Activated T-cell treated with anti-CD3 and anti-CD28 coated beads, Interleukin-2, amount 50 U/mL, for 72 hours (primary cell): ENCODE measurements at places on chromosomes 3 and 15. TPM values are rescaled to one million over a fixed set of nuclear protein-coding genes. Genes with fewer than 3 reads are reported as not detected.
A peak's percentile ranks its signal among the peaks of the same experiment; 100 is the strongest.

DNA sequence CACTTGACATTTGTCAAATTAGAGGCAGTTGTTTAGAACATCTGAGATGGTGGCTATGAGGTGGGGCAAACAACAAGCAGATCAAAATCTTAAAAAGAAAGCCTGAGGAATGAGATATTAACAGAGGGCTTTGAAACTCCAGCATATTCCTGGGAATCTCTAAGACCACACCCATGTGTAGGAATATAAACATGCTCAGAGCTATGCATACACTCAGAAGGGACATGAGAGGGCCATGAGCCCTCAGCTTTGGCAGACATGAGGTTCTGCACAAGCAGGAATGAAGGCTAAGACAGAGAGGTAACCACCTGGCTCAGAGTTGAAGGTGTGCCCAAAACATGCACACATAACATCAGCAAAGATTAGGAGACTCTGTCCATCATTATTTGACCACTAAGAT lies 37.9 kb downstream of the ATP10A start:
- no peak overlapping the region for H3K4me3 ChIP-seq
- peaks cover 49% of the 10 kb centered on the region for H3K4me1 ChIP-seq
- DNase-seq: no peak
- peaks cover 14% of the 10 kb centered on the region for H3K36me3 ChIP-seq
- no peaks in the 10 kb centered on the region for H3K27me3 ChIP-seq
- no peak overlapping the region for H3K27ac ChIP-seq

GRCh38 chr3:154799800-154800199 lies 280.3 kb upstream of the MME start:
- H3K27me3 ChIP-seq: no peaks in the 10 kb centered on the region
- no peak for DNase-seq
- H3K4me1 ChIP-seq: no peaks in the 10 kb centered on the region

SENP7 gene
- total RNA-seq: 26.9 TPM

- H3K27me3 ChIP-seq: no peaks in the 10 kb centered on the region
- H3K36me3 ChIP-seq: no peaks in the 10 kb centered on the region
- no peak overlapping the region for H3K4me3 ChIP-seq
- no peak for DNase-seq
- no peaks in the 10 kb centered on the region for H3K4me1 ChIP-seq
- no peak overlapping the region for H3K27ac ChIP-seq
Observed at GRCh38 chr3:178186666-178187065, 349.6 kb upstream of the KCNMB2 start.

DNA sequence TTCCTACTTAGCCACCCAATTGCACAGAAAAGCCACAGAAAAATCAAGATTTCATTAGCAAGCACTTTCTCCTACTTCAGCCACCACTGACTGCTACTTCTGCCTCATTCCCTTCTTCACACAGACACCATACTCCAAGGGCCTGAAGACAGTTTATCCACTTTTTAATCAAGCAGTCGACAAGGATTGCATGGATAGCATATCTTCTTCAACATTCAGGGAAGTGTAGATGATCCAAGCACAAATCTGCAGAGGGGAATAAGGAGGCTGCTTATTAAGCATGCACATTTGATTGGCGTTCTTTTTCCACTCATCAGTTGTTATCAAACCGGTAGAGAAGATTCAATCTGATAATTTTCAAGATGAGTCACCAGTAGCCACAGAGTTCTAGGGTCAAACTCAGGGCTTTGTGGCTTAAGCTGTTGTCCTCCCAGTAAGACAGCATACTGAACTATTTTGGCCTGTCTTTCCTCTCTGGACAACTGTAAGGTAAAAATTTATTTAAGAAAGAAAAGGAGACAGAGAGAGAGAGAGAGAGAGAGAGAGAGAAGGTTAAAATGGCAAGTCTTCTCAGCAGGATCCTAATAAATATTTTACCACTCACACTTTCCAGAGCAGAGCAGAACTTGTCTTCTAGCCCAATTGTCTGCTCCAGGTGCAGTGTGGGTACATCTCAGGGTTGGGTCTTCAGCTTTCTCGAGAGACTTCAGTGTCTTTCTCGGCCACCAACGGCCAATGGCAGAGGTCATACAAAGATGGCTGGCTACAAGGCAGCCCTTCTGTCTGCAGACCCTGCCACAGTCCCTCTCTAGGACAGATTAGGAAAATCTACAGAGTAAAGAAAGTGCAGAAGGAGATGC lies 80.6 kb upstream of the BHLHE40 start:
- H3K36me3 ChIP-seq: peaks cover 2% of the 10 kb centered on the region
- H3K27me3 ChIP-seq: no peaks in the 10 kb centered on the region
- no peak for DNase-seq
- H3K4me1 ChIP-seq: peaks cover 65% of the 10 kb centered on the region

DNA sequence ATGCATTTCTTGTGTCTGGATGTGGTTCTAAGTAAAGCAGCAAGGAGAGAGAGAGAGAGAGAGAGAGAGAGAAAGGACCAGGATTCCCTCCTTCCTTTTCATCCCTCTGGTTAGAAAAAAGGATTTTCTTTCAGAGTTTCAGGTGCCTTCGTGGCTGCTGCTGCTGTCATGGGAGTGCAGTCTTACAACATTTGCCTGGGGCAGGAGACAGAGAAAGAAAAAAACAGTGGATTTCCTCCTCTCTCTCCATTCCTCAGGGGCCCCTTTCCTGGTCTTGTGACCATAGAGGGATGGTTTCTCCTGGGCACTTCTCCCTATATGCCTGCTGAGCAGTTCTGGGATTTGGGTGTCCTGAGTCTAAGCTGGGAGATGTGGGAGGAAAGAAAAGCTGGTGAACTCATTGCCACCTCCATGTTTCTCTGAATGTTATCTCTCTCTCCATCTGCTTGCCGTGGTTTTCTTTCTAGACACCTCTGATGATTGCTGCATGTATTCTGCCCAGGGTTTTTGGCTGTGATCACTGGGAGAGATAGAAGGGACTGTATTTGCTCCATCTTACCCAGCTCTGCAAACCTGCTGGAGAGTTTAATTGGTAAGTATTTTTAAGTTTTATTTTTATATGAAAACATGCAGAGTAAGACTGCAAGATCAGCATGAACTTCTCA lies 142.4 kb upstream of the RGMA start:
- no peak overlapping the region for H3K27ac ChIP-seq
- H3K27me3 ChIP-seq: peaks cover 29% of the 10 kb centered on the region
- H3K4me3 ChIP-seq: no peak overlapping the region
- DNase-seq: no peak
- H3K4me1 ChIP-seq: peaks cover 17% of the 10 kb centered on the region
- no peaks in the 10 kb centered on the region for H3K36me3 ChIP-seq

DNA sequence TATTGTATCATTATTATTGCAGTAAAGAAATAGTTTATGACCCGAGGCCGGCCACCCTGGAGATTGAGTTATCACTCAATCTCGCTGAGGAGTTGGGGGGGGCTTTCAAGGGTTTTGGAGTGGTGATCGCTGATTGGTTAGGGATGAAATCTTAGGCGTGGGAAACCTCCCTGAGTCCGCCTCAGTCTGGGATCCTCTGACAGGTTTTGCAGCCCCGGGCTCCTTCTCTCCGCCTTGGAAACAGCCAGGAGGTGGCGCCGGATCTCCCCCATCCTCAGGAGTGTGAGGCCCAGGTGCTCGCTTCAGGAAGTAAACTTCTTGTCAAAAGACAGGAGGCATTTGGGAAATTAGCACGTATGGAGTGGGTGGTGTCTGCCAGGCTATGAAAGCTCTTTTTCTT lies 41.1 kb upstream of the SEC61A1 start:
- no peaks in the 10 kb centered on the region for H3K36me3 ChIP-seq
- H3K4me3 ChIP-seq: no peak overlapping the region
- H3K27ac ChIP-seq: no peak overlapping the region
- DNase-seq: peak; percentile 18

AGBL1 gene
- total RNA-seq: not detected

GRCh38 chr3:38003371-38003816 lies 12.8 kb downstream of the VILL start:
- H3K27ac ChIP-seq: no peak overlapping the region
- peaks cover 8% of the 10 kb centered on the region for H3K36me3 ChIP-seq
- H3K4me1 ChIP-seq: peaks cover 30% of the 10 kb centered on the region
- no peaks in the 10 kb centered on the region for H3K27me3 ChIP-seq
- DNase-seq: peak; percentile 76

DNA sequence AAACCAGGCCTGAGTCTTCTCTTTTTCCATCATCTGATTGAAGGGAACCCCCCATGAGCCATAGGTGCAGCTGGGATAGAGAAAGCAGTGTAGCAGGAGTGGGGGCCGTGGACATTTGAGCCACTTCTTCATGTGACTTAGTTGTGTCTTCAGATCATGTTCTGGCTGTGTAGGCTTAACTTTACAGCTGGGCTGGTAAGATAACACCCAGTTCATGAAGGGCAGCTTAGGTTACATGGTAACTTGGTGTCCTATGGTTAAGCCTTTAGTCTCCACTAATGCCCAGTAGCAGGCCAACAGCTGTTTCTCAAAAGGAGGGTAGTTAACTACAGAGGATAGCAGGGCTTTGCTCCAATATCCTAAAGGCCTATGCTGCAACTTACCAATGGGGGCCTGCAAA lies 11.4 kb upstream of the SNRPN start:
- DNase-seq: no peak
- H3K4me3 ChIP-seq: no peak overlapping the region
- no peaks in the 10 kb centered on the region for H3K4me1 ChIP-seq
- peaks cover 3% of the 10 kb centered on the region for H3K36me3 ChIP-seq

KIF23 gene
- 51.5 TPM for total RNA-seq

PRR20G gene
- total RNA-seq: not detected

GRCh38 chr3:158434412-158435038 lies 136.5 kb upstream of the MLF1 start:
- no peak overlapping the region for H3K4me3 ChIP-seq
- DNase-seq: peak; percentile 21
- H3K27me3 ChIP-seq: no peaks in the 10 kb centered on the region

- H3K4me3 ChIP-seq: no peak overlapping the region
- H3K27ac ChIP-seq: no peak overlapping the region
- no peaks in the 10 kb centered on the region for H3K4me1 ChIP-seq
Observed at GRCh38 chr3:54564374-54564925, 363.4 kb downstream of the LRTM1 start.

MAGI1 gene
- 0.41 TPM for total RNA-seq

DNA sequence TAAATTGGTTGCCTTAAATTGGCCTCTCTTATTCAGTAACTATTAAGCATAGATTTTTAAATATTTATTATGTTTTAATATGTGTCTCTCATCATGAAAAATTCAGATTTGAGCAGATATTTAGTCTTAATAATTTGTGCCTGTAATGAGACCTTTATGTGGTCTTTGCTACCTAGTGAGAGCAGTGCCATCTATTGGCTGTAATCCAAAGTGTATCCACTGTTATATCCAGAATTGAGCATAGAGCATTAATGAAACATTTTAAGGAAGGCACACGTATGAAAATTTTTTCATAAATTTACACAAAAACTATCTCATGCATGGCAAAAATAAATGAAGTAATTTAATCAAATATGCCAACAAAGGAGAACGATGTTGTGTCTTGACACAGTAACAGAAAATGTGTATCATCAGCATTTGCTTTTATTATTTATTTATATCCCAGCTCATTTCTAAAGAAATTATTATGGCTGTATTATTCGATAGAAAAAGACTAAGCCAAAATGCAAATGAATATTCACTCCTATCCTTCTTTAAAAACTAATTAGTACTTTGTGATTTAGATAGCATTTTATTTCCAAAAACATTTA lies 203.5 kb downstream of the RSRC1 start:
- H3K36me3 ChIP-seq: no peaks in the 10 kb centered on the region
- no peak for DNase-seq
- no peaks in the 10 kb centered on the region for H3K4me1 ChIP-seq
- H3K27me3 ChIP-seq: no peaks in the 10 kb centered on the region
- no peak overlapping the region for H3K4me3 ChIP-seq

GRCh38 chr3:178532476-178532875 lies 3.8 kb upstream of the KCNMB2 start:
- peaks cover 50% of the 10 kb centered on the region for H3K27me3 ChIP-seq
- no peaks in the 10 kb centered on the region for H3K36me3 ChIP-seq
- H3K4me3 ChIP-seq: no peak overlapping the region
- H3K27ac ChIP-seq: no peak overlapping the region
- no peak for DNase-seq

- no peaks in the 10 kb centered on the region for H3K36me3 ChIP-seq
- no peak overlapping the region for H3K4me3 ChIP-seq
- H3K27ac ChIP-seq: no peak overlapping the region
- H3K4me1 ChIP-seq: no peaks in the 10 kb centered on the region
- no peak for DNase-seq
Observed at GRCh38 chr3:69313251-69313650, 72.6 kb downstream of the FRMD4B start.

DNA sequence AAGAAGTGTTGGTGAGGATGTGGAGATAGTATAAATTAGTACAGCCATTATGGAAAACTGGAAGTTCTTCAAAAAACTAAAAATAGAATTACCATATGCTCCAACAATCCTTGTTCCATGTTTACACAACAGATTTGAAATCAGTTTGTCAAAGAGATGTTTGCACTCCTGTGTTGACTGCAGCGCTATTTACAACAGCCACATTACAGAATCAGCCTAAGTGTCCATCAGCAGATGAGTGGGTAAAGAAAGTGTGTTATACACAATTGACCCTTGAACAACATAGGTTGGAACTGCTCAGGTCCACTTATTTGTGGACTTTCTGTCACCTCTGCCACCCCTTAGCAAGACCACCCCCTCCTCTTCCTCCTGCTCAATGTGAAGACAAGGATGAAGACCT lies 34.7 kb downstream of the LMLN start:
- DNase-seq: no peak
- H3K4me1 ChIP-seq: no peaks in the 10 kb centered on the region
- no peak overlapping the region for H3K27ac ChIP-seq
- H3K36me3 ChIP-seq: no peaks in the 10 kb centered on the region
- H3K27me3 ChIP-seq: no peaks in the 10 kb centered on the region
- H3K4me3 ChIP-seq: no peak overlapping the region

KLHL6 gene
- 88.8 TPM for total RNA-seq

- H3K36me3 ChIP-seq: peaks cover 9% of the 10 kb centered on the region
- DNase-seq: no peak
- no peak overlapping the region for H3K4me3 ChIP-seq
Observed at GRCh38 chr15:49758856-49759255, 138.0 kb downstream of the DTWD1 start.

- H3K27ac ChIP-seq: no peak overlapping the region
- peaks cover 33% of the 10 kb centered on the region for H3K27me3 ChIP-seq
- H3K36me3 ChIP-seq: no peaks in the 10 kb centered on the region
- no peak for DNase-seq
- H3K4me1 ChIP-seq: peaks cover 5% of the 10 kb centered on the region
- H3K4me3 ChIP-seq: no peak overlapping the region
Observed at GRCh38 chr15:51267703-51268083, 70.7 kb downstream of the CYP19A1 start.

CAND2 gene
- 1.8 TPM for total RNA-seq

DNA sequence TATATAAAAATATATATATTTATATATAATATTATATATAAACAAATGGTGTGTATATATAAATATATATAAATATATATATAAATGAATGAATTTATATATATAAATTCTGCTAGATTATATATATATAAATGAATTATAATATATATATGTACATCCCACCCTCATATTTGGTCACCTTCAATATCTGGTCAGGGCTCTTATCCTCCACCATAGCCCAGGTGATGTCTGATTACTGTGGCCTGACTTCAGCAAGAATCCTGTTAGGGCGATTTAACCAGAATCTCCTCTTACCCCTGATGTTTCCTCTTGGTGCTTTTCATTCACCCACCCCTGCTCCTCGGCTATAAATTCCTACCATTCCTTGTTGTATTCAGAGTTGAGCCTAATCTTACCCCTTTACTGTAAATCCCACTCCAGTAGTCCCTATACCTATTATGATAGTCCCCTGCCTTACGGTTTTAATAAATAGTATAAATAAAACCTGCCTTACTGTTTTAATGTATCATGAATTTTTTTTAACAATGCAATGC lies 439.6 kb downstream of the PLOD2 start:
- H3K4me1 ChIP-seq: no peaks in the 10 kb centered on the region
- no peak overlapping the region for H3K27ac ChIP-seq
- no peak overlapping the region for H3K4me3 ChIP-seq
- no peaks in the 10 kb centered on the region for H3K27me3 ChIP-seq
